Jurkat, Clone E6-1 (cell line): ENCODE measurements at places on chromosomes 5 and 9.
A peak's percentile ranks its signal among the peaks of the same experiment; 100 is the strongest.

DNA sequence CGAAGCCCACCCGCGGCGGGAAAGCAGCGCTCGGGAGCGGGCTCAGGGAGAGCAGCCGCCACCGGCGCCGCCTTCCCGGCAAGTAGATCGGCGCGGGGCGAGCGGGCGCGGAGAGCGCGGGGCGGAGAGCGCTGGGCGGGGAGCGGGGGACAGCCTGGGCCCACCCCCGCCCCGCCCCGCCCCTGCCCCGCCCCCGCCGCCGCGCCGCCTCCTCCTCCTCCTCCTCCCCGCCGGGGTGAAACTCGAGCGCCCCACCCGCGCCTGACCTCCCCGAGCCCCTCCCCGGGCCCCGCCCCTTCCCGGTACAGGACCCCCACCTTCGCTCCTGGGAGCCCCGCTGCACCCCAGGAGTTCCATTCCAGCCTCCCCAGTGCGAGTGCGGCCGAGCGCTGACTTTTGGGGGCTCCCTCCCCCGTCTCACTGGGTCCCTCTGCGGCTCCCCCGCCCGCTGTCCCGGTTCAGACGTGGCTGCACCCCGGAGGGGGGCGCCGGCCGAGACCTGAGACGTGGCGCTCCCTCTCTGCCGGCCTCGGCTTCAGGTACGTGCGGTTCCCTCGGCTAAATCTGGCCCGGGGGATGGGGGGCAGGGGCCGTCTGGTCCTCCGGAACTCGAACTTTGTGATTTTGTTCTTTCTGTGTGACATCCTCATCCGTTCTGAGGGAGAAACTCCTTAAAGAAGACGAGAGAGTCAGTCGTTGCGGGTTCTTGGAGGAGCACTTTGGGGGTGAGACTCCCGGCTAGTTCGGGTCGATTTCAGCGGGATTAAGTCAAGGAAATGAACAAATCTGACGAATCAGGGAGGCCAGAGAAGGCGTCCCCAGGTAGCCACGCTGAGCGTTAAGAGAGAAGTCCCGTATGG is at the start of gene SEMA5A:
TSS of gene SEMA5A (minus strand) at position 84 of the 860 bp plus-strand sequence. CDS start 166,129 bp downstream, outside the sequence.
- no peak for DNase-seq

DNA sequence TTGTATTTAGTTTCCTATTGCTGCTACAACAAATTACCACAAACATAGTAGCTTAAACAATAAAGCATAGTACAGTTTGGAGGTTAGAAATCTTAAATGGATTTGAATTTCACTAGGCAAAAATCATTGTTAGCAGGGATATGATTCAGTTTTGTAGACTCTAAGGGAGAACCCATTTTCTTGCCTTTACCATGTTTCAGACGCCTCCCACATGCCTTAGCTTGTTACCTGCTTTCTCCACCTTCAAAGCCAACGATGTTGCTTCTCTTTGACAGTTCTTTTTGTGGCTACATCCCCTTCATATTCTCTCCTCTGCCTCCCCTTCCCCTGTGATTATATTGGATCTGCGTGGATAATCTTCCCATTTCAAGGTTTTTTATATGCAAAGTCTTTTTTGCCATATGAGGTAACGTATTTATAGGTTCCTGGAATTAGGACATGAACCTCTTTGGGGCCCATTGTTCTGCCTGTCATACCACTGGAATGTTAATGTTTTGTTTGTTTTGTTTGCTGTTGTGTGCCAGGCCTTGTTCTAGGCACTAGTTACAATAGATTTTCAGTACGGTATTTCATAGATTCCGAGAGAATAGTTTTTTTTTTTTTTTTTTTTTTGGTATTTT is 54.1 kb downstream of the UHRF2 start:
- no peak for DNase-seq

DNA sequence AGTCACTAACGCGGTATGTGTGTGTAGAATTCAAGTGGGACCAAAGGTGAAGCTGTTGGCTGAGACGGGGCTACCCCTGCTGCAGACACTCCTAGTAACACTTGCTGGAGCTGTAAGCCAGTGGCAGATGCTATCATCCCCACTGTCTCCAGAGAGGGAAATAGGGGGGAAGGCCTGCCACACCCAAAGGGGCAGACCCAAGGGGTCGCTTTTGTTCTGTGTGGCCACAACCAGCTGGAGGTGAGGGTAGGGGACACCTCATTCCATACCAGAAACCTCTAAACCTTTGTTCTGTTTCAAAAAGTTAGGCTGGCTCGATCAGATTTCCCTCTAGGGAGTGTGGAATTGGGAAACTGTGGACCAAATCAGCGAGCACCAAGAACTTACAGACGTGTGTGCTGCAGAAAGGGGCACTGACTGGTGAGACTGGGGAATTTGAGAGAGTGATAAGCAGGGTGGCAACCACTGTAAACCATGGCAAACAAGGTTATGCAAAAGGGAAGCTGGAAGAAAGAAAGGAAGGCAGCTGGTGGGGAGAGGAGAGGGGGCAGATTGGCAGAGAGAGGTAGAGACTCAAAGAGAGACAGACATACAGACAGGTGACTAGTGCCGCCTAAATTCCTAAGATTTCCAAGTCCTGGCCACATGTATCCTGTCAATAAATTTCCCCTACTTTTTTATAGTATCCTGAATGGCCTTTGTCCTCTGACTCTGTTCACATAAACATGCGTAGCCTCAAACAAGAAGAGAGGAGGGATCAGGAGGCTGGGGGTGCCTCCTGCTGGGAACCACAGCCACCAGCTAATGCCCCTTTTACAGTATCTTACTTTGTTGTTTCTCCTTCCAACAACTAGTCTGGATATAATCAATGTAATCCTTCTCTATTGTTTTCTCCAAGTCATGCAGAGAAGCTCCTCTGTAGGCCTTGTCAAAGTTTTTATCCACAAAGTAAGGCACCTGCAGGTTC is 15.6 kb upstream of the SPATA24 start:
- no peak for DNase-seq

DNA sequence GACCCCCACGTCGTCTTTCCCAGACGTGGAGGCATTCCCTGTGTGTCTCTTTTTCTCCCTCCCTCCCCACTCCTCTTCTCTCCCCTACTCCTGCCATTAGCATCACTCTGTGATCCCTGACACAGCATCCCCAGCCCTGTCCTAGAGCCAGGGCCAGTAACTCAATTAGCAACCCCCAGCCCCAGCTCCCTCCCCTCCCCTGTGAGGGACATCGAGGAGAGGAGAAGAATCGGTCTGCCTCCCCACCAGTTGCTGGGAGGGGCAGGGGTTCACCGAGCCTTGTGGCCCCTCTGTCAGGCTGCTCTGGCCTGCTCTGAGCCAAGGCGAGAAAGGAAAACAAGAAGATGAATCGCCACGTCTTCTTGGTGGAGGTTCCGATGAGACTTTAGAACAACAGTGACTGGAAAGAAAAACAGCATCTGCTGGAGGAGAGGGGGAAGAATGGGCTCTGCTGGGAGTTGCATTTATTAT is 123.1 kb downstream of the PAPPA start:
- no peak for DNase-seq

- DNase-seq = no peak
These were observed 81.3 kb downstream of the GADD45G start for GRCh38 chr9:89686126-89686525.

GRCh38 chr9:7976856-7977255 is 177.3 kb upstream of the DMAC1 start:
- DNase-seq = no peak

DNA sequence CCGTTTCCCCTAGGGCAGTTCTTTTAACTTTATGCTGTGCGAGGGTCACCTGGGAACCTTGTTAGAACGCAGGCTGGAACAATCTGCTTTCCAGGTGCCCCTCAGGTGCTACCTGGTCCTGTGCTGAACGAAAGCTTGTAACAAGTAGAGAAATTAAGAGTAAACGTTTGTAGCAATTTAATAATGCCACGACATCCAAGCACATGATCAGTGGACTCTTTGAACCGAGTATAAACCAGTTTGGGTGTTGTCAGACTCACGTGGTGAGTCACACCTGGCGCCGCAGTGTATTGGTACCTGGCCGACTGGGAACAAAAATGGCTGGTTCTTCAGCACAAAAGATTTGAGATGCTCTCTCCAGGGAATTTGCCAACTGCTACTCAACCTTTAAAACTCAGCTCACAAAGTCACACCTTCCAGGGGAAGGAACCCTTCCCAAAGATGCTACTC is 926 bp upstream of the MYO10 start:
- no peak for DNase-seq

- no peak for DNase-seq
These were observed 103.5 kb downstream of the MAMDC2 start for GRCh38 chr9:70147196-70147595.

- DNase-seq = peak; percentile 17
These were observed 47.7 kb upstream of the BOD1 start for GRCh38 chr5:173664154-173664526.

- DNase-seq = no peak
These were observed 100.7 kb downstream of the RAB3C start for GRCh38 chr5:58683567-58683966.

GRCh38 chr5:55591686-55592085 is 56.9 kb upstream of the PLPP1 start:
- no peak for DNase-seq

DNA sequence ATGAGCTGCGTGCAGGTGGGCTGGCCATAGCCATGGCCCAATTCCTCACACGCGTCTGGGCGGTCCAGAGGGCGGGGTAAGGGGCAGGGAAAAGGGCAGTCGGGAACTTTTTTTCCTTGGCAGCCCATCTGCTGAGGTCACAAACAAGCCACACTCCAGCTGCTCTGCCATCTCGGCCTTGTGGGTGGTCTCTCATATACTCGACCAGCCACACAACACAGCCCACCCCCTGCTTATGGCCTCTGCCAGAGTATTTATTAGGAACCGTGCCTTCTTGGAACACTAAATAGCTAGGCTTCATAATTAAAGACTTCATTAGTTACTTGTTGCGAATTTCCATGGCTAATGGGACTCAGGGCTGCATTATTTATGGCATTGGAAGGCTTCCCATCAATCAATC is 98.5 kb upstream of the LHFPL2 start:
- DNase-seq = no peak

GRCh38 chr5:64015824-64016223 is 53.6 kb upstream of the HTR1A start:
- DNase-seq = no peak

DNA sequence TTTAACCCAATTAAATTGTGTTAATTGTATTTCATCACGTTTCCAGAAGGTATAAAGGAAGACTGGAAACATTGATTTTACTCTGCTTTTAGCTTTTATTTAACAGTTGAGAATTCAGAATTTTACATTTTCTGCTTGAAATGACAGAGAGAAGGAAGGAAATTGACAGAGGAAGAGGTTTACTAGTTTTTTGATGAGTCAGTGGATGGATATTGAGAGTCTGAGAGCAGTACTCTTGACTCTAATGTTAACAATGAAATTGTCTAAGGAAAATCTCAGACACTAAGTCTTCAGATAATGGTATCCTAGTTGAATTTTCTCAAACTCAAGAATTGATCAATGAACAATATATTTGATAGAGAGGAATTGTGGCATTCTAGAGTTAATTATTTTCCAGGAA is 60.6 kb downstream of the IPO11 start:
- DNase-seq = no peak

DNA sequence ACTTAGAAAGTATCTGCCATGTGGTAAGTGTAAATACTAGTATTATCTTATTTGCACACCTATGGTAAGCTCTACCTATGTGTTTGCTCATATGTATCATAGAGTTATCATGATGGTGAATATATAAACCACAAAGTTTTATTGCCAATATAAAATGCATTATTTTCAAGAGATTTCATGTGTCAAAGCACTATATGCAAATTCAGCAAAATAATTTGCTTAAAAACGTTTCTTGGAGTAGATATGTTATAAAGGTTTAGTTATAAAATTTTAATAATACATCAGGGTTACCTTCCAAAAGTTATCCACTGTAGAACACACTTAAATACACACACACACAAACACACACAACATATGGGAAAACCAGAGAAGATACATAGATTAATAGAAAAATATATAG is 1431.7 kb upstream of the C9orf72 start:
- DNase-seq = no peak

- peak; percentile 9 for DNase-seq
These were observed 869.2 kb downstream of the EFNA5 start for GRCh38 chr5:106801554-106801953.

DNA sequence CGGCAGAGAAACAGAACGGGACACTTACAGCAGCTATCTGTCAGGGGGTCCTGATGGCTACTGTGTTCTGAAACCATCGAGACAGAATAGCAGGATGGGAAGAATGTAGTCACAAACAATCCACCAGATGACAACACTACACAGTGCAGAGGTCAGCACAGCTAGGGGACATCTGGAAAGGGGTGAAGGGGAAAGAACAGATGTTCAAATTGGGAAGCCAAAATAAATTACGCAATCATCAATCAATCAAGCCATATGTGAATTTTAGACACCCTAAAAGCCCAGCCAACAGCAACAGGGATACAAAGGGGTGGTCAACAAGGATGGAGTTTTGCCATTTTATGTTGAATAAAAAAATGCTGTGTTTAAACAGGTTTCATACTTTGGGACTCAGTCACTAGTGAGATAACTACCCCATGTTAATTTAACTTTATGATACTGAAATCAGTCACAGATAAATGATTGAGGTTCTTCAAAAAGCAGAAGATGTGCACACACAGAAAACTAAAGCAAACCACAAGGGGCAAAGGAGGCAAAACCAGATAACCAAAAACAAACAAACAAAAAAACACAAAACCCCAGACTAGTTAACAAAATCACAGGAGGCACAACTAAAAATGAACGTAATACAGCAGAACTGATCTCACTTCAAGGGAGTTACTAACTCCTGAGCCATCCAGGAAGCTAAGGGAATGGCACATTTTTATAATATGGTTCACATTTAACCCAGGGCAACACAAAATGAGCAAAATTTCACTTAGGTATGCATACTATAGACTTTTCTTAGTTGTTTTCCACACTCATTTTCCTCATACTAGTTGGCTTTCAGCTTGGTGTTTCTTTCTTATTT is 65.9 kb downstream of the HABP4 start:
- DNase-seq = no peak

DNA sequence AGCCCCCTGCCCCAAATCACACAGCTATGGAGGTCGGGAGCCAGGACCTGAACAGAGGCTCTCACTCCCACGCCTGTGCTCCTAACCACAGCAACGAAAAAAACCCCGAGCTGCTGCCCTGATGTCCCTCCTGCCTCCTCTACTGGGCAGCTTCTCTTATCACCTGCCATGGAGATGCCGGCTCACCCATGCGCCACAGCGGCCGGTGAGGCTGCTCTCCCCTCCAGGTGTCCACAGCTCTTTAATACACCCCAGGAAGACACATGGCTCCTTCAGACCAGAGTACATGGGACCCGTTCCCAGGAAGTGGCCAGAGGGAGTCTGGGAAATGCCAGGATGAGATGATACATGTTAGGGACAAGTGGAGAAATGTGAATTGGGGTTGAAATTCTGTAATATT is 110.9 kb downstream of the COL23A1 start:
- DNase-seq = no peak
